GM12878 (cell line): ENCODE measurements at places on chromosomes 1 and 21.

GRCh38 chr1:2574350-2574749 is 12.2 kb upstream of the PRXL2B start:
- no peak for DNase-seq

GRCh38 chr21:14581902-14582457 is 35.9 kb upstream of the SAMSN1 start:
- no peak for DNase-seq

- no peak for DNase-seq
Measured at GRCh38 chr21:33240404-33240803, 10.7 kb downstream of the IFNAR2 start.

DNA sequence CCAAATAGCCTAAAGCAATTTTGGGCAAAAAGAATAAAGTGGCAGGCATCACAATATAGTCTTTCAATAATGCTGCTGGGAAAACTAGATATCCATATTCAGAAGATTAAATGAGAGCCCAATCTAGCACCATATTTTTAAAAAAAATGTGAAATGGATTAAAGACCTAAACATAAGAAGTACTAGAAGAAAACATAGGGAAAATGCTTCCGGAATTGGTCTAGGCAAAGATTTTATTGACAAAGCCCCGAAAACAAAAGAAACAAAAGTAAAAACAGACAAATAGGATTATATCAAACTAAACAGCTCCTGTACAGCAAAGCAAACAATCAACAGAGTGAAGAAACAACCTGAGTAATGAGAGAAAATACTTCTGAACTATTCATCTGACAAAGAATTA is 48.6 kb upstream of the KCNK1 start:
- DNase-seq = no peak

DNA sequence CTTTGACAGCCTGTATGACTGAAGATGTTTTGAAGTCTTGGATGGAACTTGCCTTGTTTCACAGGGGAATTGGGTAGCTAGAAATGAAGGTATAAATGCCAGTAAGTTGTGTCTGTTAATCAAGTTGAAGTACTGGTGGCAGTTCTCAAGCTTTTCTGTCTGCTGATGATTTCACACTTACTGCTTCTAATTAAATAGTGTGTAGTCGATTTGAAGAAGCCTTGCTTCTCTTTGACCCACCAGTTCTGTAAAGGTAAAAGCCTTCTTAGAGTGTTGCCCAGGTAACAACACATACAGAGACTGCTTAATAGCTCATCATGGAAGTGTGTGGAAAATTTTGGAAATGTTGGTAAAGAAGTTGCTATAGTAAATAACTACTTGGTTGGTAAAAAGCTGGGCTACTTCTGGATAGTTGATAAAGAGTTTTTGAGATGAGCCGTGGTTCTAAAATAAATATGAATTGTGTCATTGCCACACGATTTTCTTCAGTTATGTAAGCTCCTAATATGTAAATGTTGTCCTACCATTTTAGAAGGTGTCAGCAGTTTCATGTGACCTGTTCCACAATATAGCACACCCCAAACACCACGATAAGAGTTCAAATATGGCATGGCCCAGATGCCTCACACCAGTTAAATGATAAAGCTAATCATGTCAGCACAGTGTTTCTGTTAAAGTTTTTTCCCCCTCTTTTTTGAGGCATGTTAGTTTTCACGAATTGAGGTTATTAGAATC is 7.4 kb downstream of the RABGAP1L start:
- no peak for DNase-seq

DNA sequence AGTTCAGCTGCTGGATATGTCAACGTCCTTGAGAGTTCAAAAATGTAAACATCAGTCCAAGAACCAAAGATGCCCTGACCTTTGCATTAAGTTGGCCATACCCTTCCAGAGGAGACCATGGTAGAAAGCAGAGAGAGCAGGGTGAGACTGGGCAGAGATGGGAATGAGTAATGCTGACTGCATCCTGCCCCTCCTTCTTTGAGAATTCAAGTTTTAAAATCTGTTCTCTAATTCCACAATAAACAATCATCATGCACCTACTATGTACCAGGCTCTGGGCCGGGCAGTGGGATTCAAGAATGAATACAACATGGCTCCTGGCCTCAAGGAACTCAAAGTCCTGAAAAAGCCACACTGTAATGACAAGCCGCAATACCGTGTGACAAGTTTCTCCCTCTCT is 3.9 kb upstream of the HAO2 start:
- DNase-seq = no peak

DNA sequence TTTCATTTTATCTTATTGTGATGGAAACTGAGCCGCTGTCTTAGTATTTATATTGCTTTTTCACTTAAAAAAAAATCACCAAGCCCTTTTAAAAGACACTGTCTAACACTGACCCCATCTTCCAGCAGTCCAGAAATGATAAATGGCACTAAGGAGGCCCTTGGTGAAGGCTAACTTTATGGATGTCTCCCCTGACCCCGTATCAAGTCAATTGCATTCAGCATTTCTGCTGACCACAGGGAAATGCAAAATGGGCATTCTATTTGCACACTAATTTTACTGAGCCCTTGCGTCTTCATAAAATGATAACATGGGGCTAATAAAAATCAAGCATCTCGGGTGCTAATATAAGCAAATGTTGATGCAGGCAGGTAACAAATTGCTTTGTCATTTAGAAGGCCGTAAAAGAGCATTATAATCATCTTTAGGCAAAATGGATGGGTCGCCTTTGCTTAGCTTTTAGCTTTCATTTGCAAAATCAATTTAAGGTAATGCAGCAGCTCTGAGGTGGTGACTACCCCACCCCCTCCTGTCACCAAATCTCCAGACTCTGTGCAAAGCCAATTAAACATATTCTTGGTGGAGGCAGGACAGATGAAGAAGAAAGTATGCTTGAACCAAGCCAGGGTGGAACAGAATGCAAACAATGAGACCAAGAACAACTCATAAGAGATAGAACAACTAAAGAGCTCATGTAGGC is 110.8 kb downstream of the BEND5 start:
- no peak for DNase-seq

- no peak for DNase-seq
Measured at GRCh38 chr1:176853503-176853902, 311.0 kb downstream of the ASTN1 start.

GRCh38 chr1:50983219-50983802 is 13.3 kb downstream of the CDKN2C start:
- DNase-seq = no peak

DNA sequence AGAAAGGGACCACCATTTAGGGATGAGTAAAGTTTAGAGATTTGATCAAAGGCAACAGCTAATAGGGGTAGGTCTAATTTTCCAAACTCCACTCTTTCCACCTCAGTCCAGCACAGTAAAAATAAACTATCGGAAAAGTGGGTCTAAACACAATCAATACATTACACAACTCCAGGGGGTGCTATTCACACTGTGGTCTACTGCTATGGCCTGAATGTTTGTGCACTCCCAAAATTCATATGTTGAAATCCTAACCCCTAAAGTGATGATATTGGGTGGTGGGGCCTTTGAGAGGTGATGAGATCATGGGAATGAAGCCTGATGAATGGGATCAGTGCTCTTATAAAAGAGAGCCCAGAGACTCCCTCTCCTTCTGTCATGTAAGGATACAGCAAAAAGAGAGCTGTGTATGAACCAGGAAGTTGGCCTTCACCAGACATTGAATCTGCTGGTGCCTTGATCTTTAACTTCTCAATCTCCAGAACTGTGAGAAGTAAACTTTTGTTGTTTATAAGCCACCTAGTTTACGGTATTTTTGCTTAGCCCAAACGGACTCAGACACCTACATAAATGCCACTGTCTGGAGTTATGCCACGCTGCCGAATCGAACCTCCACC is 193.9 kb downstream of the OMA1 start:
- DNase-seq = no peak

DNA sequence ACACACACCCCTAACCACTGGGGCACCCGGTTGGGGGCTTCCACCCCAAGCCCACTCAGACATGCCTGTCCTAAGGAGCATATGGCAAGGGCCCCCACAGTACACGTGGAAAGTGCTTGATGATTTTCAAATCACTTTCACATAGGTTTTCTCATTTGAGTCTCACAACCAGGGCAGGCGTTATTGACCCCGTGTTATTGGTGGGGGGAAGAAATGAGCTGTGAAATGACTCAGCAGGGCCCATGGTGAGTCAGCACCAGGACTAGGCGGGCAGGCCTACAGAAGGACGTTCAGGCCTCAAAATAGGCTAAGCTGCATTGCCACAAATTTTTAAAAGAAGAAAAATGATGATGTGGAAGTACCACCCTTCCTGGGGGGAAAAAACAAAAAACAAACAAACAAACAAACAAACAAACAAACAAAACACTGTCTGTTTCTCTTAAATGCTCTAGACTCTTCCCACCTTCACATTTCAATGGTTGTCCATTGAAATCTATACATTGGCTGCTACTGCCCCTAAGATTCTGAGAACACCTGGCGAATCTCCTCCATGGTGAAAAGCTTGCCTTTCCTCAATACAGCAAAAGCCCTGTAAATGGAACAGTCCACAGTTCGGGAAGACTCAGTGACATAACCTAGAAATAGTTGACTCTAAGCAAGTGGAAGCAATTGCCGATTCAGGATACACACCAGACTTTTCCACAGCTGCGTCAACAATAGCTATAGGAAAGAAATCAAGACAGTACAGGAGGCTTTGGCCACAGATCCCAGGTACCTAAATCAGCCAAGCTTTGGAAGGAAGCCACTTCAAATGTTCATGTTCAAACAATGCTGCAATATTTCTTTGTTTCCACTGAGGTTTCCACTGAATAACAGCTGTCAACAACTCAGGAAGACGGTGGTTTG is 234.7 kb downstream of the TOMM20 start:
- no peak for DNase-seq

GRCh38 chr1:177185209-177185608 is 14.5 kb downstream of the BRINP2 start:
- DNase-seq = no peak

DNA sequence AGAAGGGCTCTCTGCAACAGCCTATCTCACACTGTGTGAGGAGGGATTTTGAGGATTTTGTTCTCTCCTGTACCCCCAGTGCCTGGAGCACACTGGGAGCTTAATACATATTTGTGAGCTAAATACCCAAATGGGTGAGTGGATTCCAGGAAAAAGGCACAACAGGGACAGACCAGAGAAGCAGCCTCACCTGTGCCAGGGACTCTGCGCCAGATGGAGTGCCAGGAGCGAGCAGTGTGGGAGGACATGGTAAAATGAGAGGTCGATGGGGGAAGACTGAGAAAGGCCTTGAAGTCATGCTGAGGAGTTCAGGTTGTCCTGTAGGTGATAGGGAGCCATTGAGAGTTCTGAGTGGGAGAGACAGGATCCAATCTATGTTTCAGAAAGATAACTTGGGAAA is 11.0 kb upstream of the KCNA2 start:
- DNase-seq = no peak

- no peak for DNase-seq
Measured at GRCh38 chr1:64745181-64745985, 508 bp downstream of the RAVER2 start.

DNA sequence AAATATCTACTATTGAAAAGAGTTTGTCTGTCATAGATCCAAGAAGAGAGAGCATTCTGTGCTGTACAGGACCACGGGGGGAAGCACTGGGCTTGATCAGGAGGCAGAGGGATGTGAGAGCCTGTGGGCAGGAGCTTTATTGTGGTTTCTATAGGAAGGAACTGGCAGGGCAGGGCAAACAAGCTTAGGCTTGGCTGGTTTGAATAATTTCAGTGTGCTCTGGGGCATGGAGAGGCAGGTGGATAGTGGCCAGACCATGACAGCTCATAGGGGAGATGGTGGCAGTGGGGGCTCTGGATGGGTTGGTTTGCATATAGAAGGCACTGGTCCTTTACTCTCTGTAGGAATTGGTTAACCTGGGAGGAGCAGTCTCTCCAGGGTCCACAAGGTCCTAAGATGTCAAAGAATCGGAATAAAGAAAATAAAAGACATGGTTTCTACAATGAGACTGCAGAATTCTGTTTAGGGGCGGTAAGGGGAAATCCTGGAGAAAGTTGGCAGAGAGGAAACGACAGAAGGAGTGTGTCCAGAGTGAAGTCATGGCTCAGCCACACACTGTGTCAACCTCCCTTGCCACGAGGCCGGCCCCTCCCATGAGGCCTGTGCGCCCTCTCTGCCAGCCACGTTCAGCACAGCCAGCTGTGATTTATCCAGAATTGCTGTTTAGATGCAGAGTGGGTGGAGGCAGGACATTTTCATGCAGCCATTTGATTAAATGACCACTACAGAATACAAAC is 81.7 kb upstream of the PGBD5 start:
- no peak for DNase-seq

GRCh38 chr1:67838180-67838910 is 5.1 kb upstream of the GNG12 start:
- no peak for DNase-seq

- no peak for DNase-seq
Measured at GRCh38 chr21:33042812-33043211, 17.1 kb downstream of the OLIG2 start.

- no peak for DNase-seq
Measured at GRCh38 chr1:68438310-68438709, 11.4 kb downstream of the RPE65 start.

DNA sequence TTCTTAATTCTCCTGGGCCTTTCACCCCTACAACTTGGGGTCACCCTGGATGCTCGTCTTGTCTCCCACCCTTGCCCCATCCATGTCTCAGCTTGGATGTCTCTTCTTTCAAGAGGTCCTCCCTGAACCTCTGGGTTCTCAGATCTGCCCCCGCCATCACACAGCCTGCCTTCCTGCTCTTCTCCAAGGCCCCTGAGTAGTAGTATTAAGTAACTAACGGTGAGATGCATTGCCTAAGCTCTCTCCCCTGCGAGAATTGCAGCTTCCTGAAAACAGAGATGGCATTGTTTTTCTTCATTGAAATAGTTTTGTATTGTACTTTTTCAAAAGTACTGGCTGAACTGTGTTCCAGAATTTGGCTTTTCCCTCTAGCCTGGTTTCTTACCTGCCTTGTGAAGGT is 16.0 kb downstream of the MIIP start:
- no peak for DNase-seq

- peak; percentile 16 for DNase-seq
Measured at GRCh38 chr1:6727535-6727934, 25.9 kb upstream of the DNAJC11 start.

DNA sequence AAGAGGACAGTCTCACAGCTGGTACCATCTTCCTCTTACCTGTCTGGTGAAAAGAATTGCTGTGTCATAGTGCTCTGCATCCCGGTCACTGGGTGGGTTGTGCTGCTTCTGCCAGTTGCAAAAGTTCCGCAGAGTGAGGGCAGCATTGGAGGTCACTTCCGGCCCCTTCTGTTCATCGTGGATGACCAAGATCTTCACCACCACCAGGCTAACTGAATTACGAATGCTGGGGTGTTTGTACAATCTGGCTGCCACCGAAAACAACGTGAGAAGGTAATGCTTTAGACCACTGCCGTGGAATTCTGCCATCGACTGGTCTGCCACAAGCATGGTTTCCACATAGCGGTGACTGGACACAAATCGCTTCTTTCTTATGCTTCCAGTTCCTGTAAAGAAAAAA is 2.9 kb downstream of the ADAMTS1 start:
- DNase-seq = no peak
